Peyer's patch (tissue), 4 donors: ENCODE measurements at places on chromosomes 16 and 17.

GRCh38 chr16:57594531-57595031 lies 33.8 kb upstream of the ADGRG1 start:
- no peak for DNase-seq
- no peaks in the 10 kb centered on the region for H3K36me3 ChIP-seq
- H3K27ac ChIP-seq = no peak overlapping the region

DNA sequence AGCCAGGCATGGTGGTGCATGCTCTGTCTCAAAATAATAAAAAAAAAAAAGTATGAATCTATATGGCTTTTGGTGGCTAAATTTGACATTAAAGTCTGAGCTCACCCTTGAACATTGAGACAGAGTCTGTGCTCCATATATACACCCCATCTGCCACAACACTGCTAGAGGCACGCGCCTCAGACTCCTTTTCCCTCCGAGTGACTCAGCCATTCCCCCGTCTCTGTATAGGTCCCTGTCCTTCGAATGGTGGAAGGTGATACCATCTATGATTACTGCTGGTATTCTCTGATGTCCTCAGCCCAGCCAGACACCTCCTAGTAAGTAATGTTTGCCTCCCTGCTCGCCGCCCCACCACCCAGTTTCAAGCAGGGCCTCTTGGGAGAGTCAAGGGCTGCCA lies 4.5 kb upstream of the EFNB3 start:
- H3K36me3 ChIP-seq = no peaks in the 10 kb centered on the region
- H3K27me3 ChIP-seq = no peaks in the 10 kb centered on the region
- no peak overlapping the region for H3K27ac ChIP-seq
- no peak for DNase-seq
- peaks cover 9% of the 10 kb centered on the region for H3K4me1 ChIP-seq

DNA sequence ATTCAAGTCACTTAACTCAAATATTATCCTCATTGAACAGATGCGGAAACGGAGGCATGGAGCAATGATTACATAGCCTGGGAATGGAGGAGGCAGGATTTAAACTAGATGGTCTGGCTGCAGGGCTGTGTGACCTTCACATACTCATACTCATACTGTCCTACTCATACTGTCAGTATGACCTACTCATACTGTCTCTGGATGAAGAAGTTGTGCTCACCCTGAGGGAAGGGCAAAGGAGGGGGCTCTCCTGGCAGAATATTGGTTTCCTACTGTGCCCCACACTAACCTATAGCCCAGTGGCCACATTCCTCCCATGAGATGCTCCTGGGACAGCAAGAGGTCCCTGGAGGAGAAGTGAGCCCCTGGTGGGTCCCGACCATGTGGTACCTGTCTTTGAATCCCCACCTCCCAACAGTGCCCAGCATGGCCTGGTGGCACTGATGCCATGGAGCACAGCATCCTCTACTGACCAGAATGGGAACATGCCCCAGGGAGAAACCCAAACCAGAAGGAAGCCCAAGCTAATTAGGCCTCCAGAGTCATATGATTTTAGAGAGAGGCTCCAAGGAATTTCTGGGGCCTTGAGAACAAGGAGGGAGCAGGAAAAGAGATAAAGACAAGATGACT lies 197.3 kb upstream of the SDK2 start:
- H3K4me3 ChIP-seq = no peak overlapping the region
- no peak for DNase-seq
- H3K27ac ChIP-seq = no peak overlapping the region

DNA sequence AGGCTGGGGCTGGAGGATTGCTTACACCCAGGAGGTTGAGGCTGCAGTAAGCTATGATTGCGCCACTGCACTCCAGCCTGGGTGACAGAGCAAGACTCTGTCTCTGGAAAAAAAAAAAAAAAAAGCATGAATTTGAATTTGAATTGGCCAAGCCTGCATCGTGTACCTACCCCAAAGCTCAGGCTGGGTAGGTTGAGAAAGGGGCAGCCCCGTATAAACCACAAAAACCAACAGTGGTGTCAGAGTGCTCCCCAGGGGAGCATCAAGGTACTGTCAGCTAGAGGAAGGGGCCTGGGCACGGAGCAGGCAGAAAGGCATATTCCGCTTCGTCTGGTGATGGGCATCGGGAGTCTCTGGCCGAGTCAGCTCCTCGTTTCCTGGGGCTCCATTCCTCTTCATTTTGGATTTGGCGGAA lies 40.9 kb downstream of the RAP1GAP2 start:
- DNase-seq = peak; percentile 70
- no peaks in the 10 kb centered on the region for H3K4me1 ChIP-seq
- no peaks in the 10 kb centered on the region for H3K27me3 ChIP-seq
- H3K27ac ChIP-seq = no peak overlapping the region
- H3K36me3 ChIP-seq = no peaks in the 10 kb centered on the region
- no peak overlapping the region for H3K4me3 ChIP-seq

- H3K4me1 ChIP-seq = no peaks in the 10 kb centered on the region
- no peaks in the 10 kb centered on the region for H3K27me3 ChIP-seq
- DNase-seq = no peak
- H3K36me3 ChIP-seq = no peaks in the 10 kb centered on the region
- no peak overlapping the region for H3K4me3 ChIP-seq
- no peak overlapping the region for H3K27ac ChIP-seq
These were observed 79.2 kb downstream of the CDH11 start for GRCh38 chr16:65042438-65043365.

- no peaks in the 10 kb centered on the region for H3K36me3 ChIP-seq
- H3K4me3 ChIP-seq = no peak overlapping the region
- no peak for DNase-seq
These were observed 22.0 kb downstream of the SP2 start for GRCh38 chr17:47918006-47918405.

- H3K4me1 ChIP-seq = peaks cover 11% of the 10 kb centered on the region
- no peak overlapping the region for H3K27ac ChIP-seq
- H3K36me3 ChIP-seq = no peaks in the 10 kb centered on the region
- no peak for DNase-seq
- H3K4me3 ChIP-seq = no peak overlapping the region
- H3K27me3 ChIP-seq = peaks cover 58% of the 10 kb centered on the region
These were observed 3.2 kb downstream of the FOXC2 start for GRCh38 chr16:86569701-86570447.

DNA sequence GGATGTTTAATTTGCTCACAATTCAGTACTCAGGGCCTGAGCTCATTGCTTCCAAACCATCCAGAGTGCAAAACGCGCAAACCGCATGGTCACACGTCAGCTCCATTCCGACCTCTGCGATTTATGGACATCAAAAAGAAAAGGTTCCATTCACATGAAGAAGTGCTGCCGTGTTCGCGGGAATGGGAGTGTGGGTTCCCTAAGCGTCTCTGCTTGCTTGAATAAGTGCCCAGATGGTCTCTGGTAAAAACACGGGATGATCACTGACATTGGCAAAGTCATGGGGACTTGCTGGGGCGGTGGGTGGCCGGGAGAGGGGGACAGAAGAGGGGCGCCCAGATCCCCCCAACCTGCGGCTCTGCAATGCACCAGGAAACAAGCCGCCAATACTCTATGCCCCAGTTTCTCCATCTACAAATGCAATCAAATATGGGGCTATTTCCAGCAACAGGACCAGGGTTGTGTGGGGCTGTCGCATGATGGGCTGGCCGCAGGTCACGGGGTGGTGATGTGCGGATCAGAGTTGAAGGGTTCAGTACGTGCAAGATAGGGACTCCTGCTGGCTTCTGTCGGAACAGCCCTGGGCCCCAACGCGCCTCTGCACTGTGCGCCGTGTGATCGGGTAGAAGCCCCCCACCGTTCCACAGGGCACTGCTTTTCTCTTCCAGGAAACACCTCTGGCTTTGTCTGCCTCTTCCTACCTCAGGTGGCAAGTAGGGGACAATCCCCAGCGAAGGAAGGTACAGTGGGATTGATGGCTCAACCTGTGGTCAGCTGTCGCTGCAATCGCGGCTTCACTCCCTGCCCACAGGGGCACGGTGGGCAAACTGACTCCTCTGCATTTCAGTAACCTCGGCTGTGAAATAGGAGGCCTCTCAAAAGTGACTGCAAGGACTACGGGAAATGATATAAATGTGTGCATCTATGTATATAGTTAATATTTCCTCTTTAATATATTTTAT lies 11.2 kb downstream of the FOXF1 start:
- H3K4me1 ChIP-seq = peaks cover 6% of the 10 kb centered on the region
- no peak overlapping the region for H3K4me3 ChIP-seq
- DNase-seq = no peak
- H3K36me3 ChIP-seq = no peaks in the 10 kb centered on the region
- no peaks in the 10 kb centered on the region for H3K27me3 ChIP-seq

DNA sequence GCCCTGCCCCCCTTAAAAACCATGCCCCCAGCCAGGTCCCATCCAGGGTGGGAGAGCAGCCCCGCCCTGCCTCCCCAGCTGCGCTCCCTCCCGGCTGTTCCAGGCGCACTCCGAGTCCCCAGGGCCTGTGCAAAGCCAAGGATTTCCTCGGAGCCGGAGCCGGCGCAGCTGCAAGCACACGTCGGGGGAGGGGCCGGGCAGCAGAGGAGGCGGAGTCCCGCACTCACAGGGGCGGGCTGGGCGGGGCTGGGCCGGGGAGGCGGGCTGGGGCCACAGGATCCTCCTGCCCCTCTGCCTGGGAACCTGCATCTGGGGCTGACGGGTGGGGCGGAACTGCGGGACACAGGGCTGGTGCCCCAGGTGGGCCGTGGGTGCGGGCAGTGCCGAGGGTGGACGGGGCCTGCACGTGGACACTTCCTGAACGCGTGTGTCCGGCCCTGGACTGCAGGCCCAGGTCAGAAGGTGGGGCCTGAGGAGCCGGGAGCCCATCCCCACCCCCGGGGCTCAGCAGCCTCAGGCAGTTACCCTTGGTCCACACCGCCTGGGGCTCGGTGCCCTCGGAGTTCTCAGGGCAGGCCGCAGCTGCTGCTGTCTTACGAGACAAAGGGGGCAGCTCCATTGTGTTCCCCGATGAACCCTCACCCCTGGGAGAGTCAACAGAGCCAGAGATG lies 24.0 kb upstream of the SSTR5 start:
- no peaks in the 10 kb centered on the region for H3K4me1 ChIP-seq
- H3K27me3 ChIP-seq = peaks cover 9% of the 10 kb centered on the region
- no peak for DNase-seq
- H3K27ac ChIP-seq = no peak overlapping the region
- H3K36me3 ChIP-seq = no peaks in the 10 kb centered on the region

DNA sequence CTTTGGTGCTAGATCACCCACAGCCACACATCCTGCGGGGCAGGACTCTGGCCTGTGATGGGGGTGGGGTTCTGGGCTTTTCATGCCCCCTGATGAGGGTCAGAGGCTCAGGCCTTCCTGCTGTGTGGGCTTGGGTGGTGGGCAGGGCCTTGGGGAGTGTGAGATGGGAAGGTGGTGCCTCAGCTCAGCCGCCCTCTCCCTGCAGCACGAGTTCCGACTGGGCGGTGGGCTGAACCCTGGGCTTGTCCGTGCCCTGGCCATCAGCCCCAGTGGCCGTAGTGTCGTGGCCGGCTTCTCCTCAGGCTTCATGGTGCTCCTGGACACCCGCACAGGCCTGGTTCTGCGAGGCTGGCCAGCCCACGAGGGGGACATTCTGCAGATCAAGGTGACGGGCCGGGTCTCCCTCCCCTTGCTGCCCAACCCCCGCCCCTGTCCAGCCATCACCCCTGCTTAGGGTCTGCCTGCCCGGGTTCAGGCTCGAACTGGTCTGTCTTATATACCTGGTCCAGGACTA lies 6.8 kb upstream of the SERPINF2 start:
- peaks cover 3% of the 10 kb centered on the region for H3K4me1 ChIP-seq
- H3K36me3 ChIP-seq = no peaks in the 10 kb centered on the region
- H3K4me3 ChIP-seq = no peak overlapping the region

GRCh38 chr16:12479751-12480150 lies 323.9 kb downstream of the CPPED1 start:
- no peaks in the 10 kb centered on the region for H3K4me1 ChIP-seq
- no peak overlapping the region for H3K27ac ChIP-seq
- no peaks in the 10 kb centered on the region for H3K36me3 ChIP-seq
- no peak for DNase-seq
- H3K27me3 ChIP-seq = no peaks in the 10 kb centered on the region
- no peak overlapping the region for H3K4me3 ChIP-seq

- no peak for DNase-seq
- no peaks in the 10 kb centered on the region for H3K27me3 ChIP-seq
- no peak overlapping the region for H3K27ac ChIP-seq
- H3K4me3 ChIP-seq = no peak overlapping the region
- no peaks in the 10 kb centered on the region for H3K36me3 ChIP-seq
These were observed 2.4 kb downstream of the TNRC6A start for GRCh38 chr16:24731722-24732419.

DNA sequence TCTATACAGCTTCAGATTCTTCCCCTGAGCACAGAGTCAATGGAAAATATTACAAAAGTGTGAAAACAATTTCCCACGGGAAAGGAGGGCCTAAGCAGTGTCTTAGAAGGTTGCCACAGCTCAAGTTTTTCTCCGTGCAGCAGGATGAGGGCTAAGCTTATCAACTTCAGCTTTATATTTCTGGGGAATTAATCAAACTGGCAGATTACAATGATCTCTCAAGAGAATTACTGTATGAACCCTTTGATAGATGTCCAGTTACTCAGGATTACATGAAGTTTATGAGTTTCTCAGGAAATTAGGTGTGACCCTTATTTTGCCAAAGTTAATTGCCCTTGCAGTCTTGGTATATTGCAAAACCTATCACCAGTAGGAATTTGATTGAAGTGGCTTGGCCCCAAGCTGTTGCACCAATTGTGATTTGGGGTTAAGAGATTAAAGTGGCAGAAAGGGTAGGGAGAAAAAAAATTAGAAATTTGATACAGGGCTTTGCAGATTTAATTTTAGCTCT lies 298.4 kb downstream of the MAP2K6 start:
- no peaks in the 10 kb centered on the region for H3K4me1 ChIP-seq
- no peak overlapping the region for H3K4me3 ChIP-seq
- H3K36me3 ChIP-seq = no peaks in the 10 kb centered on the region
- no peaks in the 10 kb centered on the region for H3K27me3 ChIP-seq

GRCh38 chr16:11078812-11079459 lies 134.6 kb downstream of the CLEC16A start:
- no peak for DNase-seq
- peak overlapping the region; percentile 73 for H3K27ac ChIP-seq
- H3K4me3 ChIP-seq = no peak overlapping the region
- no peaks in the 10 kb centered on the region for H3K36me3 ChIP-seq
- no peaks in the 10 kb centered on the region for H3K27me3 ChIP-seq

- no peak for DNase-seq
- no peak overlapping the region for H3K4me3 ChIP-seq
- H3K27me3 ChIP-seq = no peaks in the 10 kb centered on the region
- H3K36me3 ChIP-seq = no peaks in the 10 kb centered on the region
- no peak overlapping the region for H3K27ac ChIP-seq
These were observed 340.0 kb downstream of the XYLT1 start for GRCh38 chr16:17130733-17131132.

DNA sequence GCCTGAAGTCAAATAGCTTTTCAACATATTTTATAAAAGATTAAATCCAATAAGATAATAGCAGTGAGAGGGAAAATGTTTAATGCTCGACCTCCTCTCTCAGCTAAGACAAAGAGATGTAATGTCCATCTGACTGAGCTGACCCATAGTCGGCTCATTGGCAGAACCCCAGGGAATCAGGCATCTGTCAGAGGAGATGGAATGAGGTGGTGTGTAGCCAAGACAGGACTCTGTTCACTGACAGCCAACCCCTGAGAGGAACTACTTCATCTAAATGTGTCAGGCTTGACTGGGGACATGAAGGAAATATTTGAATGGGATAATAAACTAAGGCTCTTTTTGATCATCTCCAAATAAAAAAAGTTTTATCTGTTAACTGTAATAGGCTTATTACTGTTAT lies 188.0 kb downstream of the CDH11 start:
- H3K4me1 ChIP-seq = no peaks in the 10 kb centered on the region
- H3K27me3 ChIP-seq = no peaks in the 10 kb centered on the region
- H3K27ac ChIP-seq = no peak overlapping the region
- DNase-seq = no peak
- H3K36me3 ChIP-seq = no peaks in the 10 kb centered on the region
- H3K4me3 ChIP-seq = no peak overlapping the region

GRCh38 chr17:80779336-80779735 lies 212.3 kb upstream of the CHMP6 start:
- no peaks in the 10 kb centered on the region for H3K27me3 ChIP-seq
- no peak overlapping the region for H3K27ac ChIP-seq
- no peak for DNase-seq
- no peaks in the 10 kb centered on the region for H3K36me3 ChIP-seq
- peaks cover 13% of the 10 kb centered on the region for H3K4me1 ChIP-seq
- H3K4me3 ChIP-seq = no peak overlapping the region
